ENCODE measurements at places on chromosomes 6 and 20. TPM values are rescaled to one million over a fixed set of nuclear protein-coding genes. Genes with fewer than 3 reads are reported as not detected.

DNA sequence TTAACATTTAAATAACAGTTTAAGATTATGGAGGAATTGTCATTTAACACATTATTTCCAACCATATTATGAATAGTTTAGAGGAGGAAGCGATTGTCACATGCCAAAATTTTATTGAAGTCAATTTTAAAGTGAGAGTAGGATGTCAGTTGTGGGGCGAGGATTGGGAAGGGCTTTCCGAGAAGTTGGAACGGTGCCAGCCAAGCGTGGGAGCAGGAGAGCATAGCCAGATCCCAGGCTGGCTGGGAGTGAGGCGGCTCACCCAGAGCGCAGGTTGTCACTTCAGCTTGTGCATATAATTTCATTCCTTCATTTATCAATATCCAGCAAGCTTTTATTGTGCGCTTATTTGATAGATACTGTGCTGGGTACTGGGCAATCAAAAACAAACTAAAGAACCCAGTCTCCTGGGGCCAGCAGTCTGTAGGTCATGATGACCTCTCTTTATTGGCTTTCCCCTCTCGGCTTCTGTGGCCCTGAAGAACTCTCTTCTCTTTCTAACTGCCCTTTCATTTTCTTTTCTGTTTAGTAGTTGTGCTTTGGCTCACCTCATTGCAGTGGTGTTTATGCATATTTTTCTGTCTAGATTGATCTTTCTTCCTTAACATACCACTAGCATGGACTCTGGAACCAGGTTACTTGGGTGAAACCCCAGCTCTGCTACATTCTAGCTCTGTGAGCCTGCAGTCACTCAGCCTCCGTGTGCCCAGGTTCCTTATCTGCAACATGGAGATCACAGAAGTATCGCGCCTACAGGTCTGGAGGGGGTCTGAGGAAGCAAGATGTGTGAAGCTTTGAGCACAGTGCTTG lies 6.4 kb downstream of the CEP43 start:
- no peak for DNase-seq

Gene C6orf52
- not detected for total RNA-seq

Gene GDAP1L1
- not detected for total RNA-seq

Gene UST
- 0.81 TPM for total RNA-seq

- DNase-seq = no peak
These were observed 106.3 kb upstream of the FOXA2 start for GRCh38 chr20:22690616-22691179.

DNA sequence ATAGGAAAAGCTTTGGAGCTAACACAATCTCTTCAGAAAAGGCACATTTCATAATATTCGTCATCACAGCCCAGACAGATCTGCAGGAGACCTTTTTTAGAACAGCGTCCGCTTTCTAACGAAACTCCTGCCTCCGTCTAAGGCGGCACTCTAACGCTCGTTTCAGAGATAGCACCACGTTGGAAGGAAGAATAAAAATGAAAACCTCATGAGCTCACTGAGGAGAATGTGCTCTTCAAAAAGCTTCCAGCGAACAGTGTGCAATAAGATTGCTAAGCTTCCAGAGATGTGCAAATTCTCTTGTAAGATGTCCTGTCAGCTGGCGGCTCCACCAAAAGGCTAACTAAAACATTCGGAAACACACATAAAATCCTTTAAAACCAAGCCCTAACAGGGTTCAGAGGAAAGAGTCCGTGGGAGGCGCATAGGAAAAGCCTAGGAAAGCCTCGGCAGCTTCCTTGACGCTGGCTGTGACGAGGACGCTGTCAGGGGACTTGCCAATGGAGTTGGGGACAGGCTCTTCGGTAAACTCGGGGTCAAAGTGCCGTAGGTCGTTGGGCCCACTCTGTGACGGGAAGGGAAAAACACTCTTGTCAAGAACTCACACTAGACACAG lies 117.6 kb upstream of the SLC2A12 start:
- DNase-seq = no peak

Gene POPDC3
- total RNA-seq = 1.7 TPM

Gene LY6G6C
- total RNA-seq = 0.35 TPM

GRCh38 chr6:91719414-91719813 lies 1132.5 kb upstream of the MAP3K7 start:
- no peak for DNase-seq

- no peak for DNase-seq
These were observed 232.2 kb upstream of the KCNQ5 start for GRCh38 chr6:72389698-72390097.

Gene USP49
- 4.5 TPM for total RNA-seq

Gene FOXA2
- total RNA-seq = not detected

Gene ZHX3
- 17.8 TPM for total RNA-seq

GRCh38 chr20:49283703-49284625 lies 6.1 kb upstream of the ZNFX1 start:
- no peak for DNase-seq

- DNase-seq = no peak
These were observed 5.9 kb upstream of the PAQR8 start for GRCh38 chr6:52356017-52356416.

Gene TINAG
- 0.21 TPM for total RNA-seq

Gene CPNE5
- total RNA-seq = 32.1 TPM

- DNase-seq = peak; percentile 40
These were observed 544 bp downstream of the SMIM29 start for GRCh38 chr6:34248198-34248726.

- DNase-seq = no peak
These were observed 179.4 kb upstream of the JAG1 start for GRCh38 chr20:10853176-10853575.

Gene PRDM1
- total RNA-seq = 4.8 TPM

Gene OVOL2
- total RNA-seq = not detected

DNA sequence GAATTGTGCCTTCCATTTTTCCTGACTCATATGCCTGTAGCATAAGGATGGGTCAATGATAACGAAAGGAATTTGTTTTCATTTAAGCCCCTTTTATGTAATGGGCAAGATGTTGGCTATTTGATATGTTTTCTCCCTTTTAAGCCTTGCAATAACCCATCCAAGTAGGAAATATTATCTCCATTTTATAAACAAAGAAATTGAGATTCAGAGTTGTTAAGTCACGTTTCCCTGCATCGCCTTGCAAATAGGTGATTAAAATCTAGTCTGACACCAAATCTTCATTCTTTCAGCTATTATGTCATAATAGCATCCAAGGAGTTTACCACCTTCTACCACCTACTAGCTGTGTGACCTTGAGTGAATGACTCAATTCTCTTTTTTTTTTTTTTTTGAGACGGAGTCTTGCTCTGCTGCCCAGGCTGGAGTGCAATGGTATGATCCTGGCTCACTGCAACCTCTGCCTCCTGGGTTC lies 7.0 kb downstream of the HNF4A start:
- DNase-seq = no peak

DNA sequence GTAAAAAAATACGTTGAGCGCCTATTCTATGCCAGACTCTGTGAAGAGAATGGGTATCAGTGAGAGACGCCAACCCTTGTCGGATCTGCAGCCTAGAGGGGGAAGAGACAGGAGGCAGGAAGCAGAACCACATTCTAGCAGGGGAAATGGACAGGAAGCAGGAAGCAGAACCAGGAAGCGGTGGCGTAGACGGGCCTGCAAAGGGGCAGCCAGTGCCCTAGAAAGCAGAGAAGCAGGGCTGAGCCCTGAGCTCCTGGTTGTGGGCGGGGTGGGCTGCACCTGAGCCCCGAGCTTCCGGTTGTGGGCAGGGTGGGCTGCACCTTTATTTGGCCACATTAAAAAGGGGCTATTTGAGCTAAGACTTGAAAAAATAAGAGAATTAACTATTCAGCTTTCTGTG lies 71.9 kb downstream of the FAM120B start:
- DNase-seq = no peak

Gene LPA
- not detected for total RNA-seq

DNA sequence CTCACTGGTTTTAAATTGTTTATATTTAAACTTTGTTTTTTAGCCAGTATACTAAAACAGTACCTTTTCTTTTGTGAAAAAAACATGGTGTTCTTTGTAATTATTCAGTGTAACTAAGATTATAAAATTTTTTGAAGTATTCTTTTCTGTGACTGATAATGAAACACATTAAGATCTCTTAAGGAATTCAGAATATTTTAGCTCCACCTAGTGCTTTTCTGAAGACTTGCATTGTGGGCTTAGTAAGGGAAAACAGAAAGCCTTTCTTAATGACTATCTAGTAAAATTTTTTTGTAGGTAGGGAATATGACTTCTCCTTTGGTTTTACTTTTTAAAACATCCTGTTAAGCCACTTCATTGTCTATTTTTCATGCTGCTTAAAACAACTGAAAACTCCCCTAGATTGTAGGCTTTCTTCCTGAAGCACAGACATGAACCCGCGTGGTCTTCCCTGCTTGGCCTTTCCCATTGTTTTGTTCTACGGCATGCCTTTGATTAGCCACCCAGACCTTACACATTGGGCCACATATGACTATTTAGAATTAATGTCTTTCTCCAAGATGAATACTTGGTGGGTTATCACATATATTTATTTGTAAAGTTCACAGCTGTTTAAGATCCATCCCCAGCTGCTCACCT lies 72.1 kb downstream of the AFDN start:
- DNase-seq = peak; percentile 41

Gene ADGB
- total RNA-seq = not detected

GRCh38 chr6:159170333-159170672 lies 1.1 kb downstream of the FNDC1 start:
- DNase-seq = no peak

Gene HLA-DQB1
- not detected for total RNA-seq

DNA sequence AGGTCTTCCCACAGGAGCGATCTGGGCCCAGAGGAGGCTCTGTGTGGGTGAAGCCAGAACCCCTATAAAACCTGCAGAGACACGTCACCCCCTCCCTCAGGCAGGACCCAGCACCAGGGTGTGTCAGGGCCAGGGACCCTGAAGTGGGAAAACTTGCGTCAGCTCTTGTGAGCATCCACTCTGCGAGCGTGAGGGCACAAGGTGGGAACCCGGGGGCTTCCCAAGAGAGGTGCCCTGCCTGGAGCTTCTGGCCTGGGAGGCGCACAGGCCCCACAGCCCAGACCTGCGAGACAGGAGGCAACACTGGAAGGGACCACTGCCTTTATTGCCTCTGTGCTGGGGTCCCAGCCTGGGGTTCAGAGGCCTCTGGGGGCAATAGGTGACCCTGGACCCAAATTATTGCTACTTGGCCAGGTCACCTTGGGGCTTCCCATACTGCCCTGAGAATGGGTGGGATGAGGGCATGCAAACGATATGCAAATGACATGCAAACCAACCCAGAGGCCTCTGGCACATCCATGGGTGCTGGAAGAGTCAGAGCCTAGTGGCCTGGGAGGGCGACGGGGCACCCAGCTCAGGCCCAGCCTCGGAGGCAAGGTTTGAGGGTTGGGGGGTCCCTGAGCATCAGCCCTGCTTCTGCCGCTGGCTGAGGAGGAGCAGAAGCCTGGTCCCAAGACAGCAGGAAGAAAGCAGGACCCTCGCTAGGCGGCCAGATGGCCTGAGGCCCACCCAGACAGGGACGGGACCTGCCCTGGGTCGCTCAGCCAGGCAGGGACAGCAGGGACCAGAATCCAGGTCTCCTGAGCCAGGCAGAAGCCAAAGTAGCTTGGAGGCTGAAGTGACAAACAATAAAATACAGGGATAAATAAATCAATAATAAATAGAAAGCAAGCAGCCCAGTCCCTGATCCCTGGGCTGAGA lies 5.1 kb upstream of the C20orf144 start:
- DNase-seq = no peak

DNA sequence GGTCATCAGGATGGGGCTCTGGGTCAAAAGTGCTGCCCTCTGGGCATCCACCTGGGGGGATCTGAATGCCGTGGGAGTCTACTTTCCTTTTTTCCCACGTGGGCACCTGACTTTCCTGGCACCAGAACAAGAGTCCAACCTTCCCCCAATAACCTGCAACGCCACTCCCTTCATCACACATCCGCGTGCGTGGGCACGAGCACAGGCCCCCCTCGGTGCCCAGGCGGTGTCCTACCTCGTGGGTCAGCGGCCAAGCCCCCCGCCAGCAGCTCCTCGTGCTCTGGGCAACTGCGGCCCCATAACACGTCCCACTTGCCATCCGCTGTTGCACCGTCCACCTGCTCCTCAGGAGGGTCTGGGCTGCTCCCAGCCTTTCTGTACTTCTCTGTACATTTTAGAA lies 87.0 kb downstream of the YTHDF1 start:
- DNase-seq = no peak

DNA sequence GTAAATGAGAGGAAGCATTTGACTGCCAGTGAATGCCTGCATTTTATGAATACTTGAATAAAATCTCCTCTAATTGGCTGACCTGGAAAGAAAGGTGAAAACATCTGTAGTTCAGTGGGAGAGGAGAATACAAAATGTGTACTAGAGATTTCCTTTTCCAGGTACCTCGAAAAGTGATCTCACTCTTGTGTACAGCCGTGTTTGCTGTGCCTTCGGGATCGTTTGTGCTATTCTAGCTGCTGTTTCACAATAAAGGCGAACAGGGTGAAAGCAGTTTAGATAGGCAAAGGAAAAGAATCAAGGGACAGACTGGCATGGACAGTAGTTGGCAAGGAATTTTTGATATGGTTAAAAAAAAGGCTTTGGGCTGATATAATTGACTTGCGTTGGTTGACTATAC lies 112.3 kb downstream of the ARID1B start:
- DNase-seq = no peak

- no peak for DNase-seq
These were observed 37.8 kb downstream of the DUSP22 start for GRCh38 chr6:329888-330691.

Data from endothelial cell of umbilical vein (primary cell).